ENCODE measurements at places on chromosomes 5 and 9.

- DNase-seq: peak; percentile 90
Measured at GRCh38 chr5:140609126-140609525, 23.8 kb downstream of the CD14 start.

DNA sequence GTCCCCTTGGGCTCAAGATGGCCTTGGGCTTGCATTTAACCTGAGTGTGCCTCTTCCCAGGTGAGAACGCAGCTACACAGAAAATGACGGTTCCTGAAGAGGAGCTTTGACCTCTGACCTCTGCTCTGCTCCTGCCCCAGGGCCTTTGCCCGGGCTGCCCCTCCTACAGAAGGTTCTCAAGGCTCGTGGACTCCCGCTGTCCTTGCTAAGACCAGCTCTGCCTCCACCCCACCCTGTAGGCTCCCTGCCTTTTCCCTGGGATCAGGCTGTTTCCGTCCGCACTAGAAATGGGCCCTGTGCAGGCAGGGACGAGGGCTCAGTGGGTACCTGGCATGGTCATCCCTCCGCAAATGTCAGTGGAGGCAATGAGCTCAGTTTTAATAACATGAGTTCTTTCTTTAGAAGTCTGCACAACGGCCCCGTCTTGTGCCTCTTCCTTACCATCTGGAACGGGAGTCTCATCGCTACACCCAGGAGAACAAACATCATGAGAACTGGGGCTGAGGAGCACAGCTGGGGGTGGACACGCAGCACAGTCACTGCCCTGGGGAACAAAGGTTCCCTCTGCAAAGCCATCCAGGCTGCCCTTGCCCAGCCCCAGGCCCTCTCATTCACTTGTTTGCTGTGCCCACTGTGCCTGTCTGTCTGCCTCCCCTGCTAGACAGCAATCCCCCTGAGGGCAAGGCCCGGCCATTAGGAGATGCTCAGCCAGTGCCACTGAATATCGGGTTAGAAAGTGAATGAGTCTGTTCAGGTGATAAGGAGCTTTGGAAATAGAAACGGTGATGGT is 26.7 kb upstream of the LPCAT1 start:
- no peak for DNase-seq

DNA sequence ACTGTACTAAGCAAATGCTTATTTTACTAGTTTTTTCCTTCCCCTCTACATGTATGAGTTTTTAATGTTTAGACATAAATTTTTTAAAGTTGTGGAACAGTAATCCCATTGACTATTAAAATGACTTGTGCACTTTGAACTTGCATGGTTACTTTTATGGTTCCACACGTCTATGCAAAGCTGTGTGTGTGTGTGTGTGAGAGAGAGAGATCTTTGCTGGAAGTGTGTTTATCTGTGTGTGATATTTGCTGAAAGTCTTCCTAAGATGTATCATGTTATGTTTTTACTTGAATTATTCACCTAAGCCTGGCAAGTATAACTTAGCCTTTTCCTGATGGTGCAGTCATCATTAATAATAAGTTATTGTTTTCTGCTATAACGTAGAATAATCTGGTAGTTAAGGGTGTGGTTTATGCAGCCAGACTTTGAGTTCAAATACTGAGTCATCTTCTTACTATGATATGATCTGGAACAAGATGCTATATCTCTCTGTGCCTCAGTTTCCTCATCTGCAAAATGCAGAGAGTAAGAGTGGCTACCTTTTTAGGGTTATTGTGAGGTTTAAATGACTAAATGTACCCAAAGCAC is 138.6 kb downstream of the SMARCA2 start:
- DNase-seq: no peak

DNA sequence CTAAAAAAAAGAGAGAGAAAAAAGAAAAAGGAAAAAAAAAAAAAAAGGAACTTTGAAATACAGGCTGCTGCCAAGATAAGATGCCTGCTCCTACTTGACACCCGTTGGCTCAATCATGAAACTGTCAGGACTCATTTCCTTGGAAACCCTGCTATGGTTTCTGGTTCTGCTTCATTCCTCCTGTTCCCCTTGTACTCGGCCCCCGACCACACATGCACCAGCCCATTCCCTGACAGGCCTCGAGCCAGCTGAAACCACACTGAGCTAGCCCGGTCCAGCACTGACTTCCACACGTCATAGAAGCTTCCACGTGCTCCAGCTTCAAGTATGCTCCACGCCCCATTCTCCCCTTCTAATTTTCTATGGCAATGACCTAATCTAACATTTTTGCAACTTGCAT is 93.2 kb downstream of the MYO10 start:
- peak; percentile 7 for DNase-seq

- DNase-seq: no peak
Measured at GRCh38 chr5:60395712-60396329, 304.1 kb downstream of the DEPDC1B start.

DNA sequence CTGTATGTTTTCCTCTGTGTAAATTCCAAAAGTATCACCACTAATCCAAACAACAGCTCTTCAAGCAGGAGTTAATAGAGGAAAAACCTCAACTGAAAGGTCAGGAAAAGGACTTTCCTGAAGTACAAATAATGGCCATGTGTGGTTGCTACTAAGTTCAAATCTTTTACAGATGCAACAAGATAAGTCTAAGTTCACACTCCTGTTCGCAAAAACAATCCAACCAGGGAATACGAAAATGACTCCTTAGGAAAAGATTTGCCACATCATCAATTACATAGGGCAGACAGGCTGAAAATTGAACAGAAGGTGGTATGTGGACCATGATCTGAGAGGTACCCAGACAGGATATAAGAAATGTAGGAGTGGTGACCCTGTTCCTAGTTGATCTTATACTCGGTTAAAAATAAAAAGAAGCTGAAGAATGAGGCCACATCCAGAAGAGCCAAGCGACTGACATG is 210.2 kb downstream of the TSSK1B start:
- no peak for DNase-seq

DNA sequence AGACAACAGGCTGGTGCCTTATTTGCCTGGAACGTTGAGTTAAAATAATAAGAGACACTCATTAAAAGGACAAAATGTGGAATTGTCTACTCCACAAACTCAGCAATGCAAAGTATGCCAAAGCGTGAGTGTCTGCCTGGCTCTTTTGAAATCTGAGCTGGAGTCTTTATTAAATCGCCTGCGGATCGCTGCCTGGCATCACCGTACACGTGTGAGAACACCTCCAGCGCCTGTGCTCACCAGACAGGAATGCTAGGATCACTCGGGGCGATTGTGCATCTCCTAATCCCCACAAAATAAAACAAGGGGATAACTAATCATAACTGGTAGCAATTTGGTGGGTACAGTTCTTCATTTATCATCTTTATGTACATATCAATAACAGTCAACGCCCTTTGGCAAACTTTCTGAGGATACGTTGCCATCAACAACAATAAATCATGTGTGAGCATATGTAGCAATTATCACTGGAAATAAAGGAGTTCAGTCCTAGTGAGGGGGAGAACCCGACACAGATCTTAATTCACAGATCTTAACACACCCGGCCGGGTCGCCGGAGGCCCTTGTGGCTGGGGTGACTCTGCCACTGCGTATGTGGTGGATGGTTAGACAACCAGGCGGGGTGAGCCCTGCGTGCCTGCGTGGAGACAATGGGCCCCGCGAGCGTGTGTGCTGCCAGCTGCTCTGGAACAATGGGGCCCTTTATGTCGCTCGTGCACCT is 284.9 kb upstream of the IRX1 start:
- no peak for DNase-seq

DNA sequence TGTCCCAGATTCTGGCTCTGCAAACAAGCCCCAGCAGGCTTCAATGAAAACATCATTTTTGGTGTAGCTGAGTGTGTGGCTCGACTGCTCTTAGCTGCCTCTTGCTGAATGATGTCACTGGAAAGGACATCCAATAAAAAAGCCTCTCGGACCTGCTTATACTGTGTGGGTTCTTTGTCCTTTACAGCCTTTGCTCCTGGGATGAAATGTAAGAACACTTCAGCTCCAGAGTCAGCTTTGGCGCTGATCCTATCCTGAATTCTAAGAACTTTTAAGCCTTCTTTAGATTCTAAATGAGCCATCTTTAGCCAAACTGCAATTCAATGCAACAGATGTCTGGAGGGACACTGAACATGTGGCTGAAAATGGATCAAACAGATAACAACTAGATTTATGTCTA is 404.6 kb upstream of the C9orf72 start:
- DNase-seq: no peak

GRCh38 chr5:53424686-53425615 is 55.5 kb upstream of the FST start:
- no peak for DNase-seq

- no peak for DNase-seq
Measured at GRCh38 chr5:66306844-66307315, 162.8 kb downstream of the SREK1 start.

- DNase-seq: peak; percentile 4
Measured at GRCh38 chr5:53201746-53202145, 92.2 kb upstream of the MOCS2 start.

DNA sequence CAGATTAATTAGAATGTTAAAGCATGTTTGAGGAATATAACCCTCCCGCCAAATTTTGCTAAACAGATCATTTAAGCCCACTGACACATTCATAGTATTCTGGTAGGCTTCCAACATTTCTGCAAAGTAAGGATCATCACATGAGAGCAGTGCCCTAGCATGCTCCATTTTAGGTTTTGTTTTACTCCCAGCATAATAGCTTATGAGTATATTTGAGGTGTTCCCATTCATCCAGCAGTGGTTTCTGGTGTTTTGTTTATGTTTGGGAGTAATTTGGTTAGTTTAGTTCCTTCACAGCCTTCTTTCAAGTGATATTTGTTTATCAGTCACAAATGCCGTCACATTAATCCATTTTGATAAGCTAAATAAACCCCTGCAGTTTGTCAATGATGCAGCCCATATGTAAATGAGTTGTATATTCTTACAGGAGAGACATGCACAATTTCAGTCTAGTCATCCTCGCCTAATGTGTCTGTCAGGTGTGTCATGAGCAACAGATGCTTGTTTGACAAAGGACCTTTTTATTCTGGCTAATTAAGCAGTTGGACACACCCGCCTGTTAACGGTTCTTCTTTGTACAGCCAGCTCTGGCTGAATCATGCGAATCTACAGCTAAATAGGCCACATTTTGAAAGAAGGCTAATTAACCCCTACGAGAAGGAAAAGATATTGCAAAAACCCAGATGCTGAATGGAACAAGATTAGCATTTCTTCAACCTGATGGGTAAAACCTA is 124.4 kb downstream of the RFX3 start:
- DNase-seq: no peak

- no peak for DNase-seq
Measured at GRCh38 chr9:94861589-94862272, 135.2 kb downstream of the AOPEP start.

DNA sequence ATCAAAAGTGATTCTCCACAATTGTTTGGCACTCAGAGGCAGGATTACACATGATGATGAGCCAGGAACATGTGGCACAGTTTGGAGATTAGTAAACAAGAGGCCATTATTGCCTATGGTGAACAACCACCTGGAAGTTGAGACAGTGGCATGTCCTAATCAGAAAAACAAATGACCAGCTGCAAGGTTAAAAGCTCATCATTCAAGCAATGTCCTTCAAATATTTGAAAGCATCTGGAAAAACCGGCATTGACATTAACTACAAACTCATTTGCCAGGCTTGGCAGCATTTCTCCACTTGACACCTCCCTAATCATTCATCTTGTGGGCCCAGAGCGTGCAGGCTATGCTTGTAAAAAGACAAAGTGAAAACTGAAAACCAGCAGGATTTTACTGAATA is 80.6 kb upstream of the MEGF10 start:
- DNase-seq: no peak

- no peak for DNase-seq
Measured at GRCh38 chr9:69086312-69086711, 50.8 kb downstream of the FXN start.

DNA sequence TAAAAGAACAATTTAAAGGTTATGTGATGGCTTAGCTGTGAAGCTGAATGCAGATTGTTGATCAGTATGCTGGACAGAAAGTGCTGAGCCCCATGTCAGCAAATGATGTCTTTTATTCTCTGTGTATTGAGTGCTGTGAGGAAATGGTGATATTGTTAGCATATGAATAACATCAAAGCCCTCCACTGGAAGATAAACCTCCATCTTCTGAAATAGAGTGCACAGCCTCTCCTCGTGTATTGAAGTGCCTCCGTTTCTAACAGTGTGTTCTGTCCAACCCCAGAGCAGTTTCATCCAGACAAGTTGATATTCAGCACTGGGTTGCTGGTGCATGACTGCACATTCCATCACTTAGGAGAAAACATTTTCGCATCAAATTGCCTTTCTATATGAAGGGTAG is 242.9 kb downstream of the CSNK1G3 start:
- no peak for DNase-seq

DNA sequence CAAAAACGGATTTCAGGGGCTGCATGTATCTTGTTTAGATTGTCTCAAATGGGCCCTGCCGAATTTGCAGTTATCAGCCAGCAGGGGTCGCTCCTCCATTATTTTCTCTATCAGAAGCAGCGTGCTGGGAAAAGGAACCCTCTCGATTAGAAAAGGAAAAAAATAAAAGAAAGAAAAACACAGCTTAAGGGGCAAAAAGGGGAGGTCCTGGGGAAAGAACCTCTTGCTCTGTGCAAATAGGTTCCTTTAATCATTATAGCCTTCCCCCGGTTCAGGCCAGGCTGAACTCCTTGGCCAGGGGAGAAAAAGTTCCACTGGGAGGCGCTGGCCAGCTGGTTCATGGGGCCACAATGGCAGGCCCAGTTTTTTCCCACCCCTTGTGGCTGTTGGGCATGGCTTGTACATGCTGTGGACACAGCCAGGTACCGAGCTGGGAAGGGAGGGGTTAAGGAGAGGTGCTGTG is 25.0 kb upstream of the CAPSL start:
- DNase-seq: no peak

DNA sequence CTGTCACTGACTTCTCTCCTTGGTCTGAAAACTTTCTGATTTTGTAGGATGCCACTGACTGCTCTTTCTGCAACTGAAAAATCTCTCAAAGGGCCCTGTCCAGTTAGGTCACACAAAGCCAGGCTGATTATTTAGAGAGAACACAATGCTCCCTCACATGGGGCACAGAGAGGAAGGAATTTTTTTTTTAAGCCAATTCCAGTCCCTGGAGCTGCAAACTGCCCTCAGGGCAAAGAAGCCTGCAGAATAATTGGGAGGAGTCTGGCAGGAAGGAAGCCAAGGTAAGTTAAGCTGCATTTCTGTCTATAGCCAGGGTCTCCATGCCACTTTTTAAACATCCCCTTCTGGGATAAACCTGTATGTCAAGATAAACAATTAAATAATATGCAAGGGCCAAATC is 305.5 kb downstream of the ZSWIM6 start:
- no peak for DNase-seq

DNA sequence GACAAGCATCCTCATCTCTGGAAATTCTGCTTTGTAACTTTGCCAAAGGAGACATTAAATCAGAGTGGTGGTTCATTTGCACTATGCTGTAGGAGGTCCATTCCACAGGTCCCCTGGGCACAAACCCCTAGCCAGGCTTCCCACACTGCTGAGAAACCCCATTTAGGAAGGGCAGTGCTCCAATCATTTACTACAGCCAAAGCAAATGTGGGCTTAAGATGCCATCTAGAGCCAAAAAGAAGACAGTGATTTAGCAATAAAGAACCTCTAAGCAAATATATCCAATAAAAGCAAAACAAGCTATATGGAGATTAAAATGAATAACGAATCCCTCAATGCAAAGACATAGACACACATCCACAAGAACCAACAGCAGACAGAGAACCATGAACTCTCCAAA is 129.0 kb upstream of the ALDH1B1 start:
- DNase-seq: no peak

GRCh38 chr9:23290973-23291372 is 535.1 kb downstream of the ELAVL2 start:
- no peak for DNase-seq
